AG04450 (cell line): ENCODE measurements at places on chromosomes 5 and 9.
A peak's percentile ranks its signal among the peaks of the same experiment; 100 is the strongest.

GRCh38 chr9:75238311-75238976 is 150.1 kb downstream of the OSTF1 start:
- peak; percentile 15 for DNase-seq

DNA sequence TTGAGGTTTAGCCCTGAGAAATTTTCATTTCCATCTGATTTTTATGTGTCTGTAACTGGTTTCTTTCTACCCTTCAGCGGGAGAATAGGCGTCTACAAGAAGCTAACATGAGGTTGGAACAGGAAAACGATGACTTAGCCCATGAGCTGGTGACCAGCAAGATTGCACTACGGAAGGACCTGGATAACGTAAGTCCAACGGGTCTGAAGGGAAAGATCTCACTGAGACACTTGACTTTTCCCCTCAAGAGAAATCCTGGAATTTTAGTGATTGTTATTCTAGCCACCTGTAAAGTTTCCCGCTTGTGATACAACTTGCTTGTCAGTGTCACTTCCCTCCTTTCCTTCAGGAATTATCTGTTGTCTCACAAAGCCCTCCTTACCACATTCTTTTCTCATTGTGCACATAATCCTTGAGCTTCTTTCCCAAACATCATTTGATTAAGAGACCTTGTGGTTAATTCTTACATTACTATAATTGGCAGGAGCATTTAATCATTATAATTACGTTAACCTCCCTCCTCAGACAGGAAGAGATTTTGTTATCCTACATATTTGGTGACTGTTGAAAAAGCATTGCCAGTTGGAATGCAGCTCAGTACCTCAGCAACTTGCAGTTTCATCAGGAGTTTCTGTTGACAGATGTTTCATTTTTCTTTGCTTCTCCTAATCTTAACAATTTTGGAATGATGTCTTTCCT is 56.9 kb downstream of the GPR21 start:
- peak; percentile 10 for DNase-seq

DNA sequence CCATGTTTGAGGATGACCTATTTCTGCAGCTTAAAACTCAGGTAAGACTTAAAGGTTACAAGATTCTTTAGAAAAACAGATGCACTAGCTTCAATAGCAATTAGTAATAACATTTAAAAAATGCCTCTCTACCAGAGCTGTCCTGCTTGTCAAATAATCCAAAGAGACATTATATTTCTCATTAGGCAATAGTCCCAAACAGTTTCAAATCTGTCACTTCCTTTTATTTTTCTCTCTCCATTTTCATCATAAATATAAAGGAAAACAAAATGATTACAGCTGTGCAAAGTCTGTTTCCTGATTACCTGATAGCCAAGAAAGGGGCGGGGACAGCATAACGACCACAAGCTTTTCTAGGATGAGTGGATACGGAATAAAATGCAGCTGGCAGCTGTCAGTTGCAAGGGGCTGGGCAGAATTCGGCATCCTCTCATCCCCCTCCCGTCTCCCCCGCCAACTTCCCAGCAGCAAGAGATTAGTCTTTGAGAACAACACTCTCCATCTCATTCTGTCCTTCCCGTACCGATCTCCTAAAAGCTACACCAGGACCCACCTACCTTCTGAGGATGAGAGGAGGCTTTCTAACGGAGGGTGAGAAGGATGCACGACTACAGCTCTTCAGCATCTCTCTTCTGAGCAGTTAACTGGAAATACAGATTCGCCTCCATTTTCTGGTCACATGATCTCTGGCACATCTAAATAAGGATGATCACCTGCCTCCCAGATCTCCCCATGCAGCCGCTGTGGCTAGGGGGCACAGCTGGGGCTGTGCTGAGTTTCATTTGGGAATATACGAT is 72.5 kb upstream of the PCA3 start:
- no peak for DNase-seq

GRCh38 chr5:63923914-63924313 is 38.3 kb downstream of the HTR1A start:
- DNase-seq: no peak

- no peak for DNase-seq
Observed at GRCh38 chr5:172959824-172960799, 888 bp downstream of the RPL26L1 start.

- no peak for DNase-seq
Observed at GRCh38 chr9:75672478-75672877, 218.0 kb upstream of the PCSK5 start.

DNA sequence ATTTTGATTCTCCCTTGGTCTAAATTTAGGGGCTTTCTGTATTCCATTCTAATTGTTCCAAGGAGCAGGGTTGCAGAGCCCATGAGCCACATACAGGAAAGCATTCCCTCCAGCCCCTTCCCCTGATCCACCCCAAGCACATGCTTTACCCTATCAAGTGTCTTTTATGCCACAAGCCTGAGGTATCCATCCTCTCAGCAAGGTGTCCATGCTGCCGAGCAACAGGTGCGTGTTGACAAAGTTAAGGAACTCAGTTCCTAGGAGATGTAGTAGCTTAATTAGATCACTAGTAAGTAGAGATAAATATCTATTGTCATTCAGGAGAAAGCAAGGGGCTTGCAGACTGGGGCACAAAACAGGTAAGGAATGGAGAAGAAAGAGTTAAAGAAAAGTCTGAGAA is 57.8 kb downstream of the FEM1C start:
- DNase-seq: no peak

DNA sequence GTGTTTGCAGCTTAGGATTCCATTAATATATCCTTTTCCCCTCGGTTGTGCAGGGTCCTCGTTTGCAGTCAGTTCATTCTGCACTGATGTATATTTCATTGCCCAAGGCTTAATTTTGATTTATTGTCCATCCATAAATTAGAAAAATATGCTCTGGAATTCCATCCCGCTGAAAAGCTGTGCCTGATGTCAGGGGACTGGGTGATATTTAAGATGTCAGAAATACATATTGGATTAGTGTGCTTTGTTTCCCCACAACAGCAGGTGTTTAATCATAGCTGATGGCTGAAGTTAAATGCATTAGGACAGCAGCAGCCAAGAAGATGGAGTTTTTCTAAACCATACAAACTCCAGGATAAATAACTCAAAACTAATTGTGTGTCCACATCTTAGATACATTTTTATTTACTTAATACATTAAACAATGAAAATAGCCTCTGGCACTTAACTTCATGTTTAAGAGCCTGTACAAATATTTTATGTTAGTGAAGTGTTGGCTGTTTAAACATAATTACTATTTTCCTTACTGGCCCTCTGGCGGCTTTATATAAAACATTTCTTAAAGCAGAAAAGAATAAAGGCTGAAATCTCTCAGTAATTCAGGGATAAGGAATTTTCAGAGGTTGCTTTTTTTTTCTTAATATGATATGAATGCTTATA is 170.4 kb upstream of the TBCA start:
- no peak for DNase-seq

DNA sequence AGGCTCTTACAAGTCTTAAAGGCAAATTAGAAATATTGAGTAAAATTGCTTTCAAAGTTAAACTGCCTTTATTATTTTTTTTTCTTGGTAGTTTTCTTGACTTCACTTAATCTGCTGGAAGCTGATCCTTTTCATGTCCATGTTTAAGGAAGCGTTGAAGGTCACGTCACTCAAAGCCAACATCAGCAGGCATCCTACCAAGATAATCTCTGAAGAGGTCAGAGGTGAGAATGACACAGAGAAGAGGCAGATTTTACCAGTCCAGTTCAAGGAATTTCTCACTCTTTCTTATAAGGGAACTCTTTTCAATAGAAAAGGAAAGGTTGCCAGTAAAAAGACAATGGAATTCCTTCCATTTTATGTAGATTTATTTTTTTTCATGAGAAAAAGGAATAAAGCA is 259.8 kb downstream of the ANXA1 start:
- no peak for DNase-seq

- no peak for DNase-seq
Observed at GRCh38 chr5:151338734-151339133, 8.6 kb downstream of the SLC36A2 start.

- no peak for DNase-seq
Observed at GRCh38 chr5:158212917-158213316, 354.0 kb upstream of the CLINT1 start.

- no peak for DNase-seq
Observed at GRCh38 chr5:133996683-133997252, 8.0 kb downstream of the VDAC1 start.

- no peak for DNase-seq
Observed at GRCh38 chr5:79564798-79565279, 47.4 kb upstream of the TENT2 start.

DNA sequence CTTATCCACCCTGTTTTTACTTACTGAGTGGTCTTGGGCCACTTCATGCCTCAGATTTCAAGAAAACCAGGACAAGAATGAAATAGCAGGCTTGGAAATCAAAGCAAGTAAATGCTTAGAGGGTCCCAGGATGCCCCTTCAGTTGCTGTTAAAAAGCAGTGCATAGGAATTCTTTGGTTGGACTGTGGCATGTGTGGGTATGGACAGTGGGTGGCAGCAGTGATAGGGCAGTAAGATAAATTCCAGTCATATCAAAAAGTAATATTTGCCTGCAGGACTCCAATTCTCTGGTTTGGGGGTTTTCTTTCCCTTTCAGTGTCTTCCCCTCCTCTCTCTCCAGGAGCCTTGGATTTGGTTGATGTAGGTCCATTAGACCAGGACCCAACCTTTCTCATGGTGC is 306.7 kb upstream of the CLINT1 start:
- DNase-seq: no peak

GRCh38 chr9:2153630-2154217 is 138.6 kb downstream of the SMARCA2 start:
- DNase-seq: no peak

DNA sequence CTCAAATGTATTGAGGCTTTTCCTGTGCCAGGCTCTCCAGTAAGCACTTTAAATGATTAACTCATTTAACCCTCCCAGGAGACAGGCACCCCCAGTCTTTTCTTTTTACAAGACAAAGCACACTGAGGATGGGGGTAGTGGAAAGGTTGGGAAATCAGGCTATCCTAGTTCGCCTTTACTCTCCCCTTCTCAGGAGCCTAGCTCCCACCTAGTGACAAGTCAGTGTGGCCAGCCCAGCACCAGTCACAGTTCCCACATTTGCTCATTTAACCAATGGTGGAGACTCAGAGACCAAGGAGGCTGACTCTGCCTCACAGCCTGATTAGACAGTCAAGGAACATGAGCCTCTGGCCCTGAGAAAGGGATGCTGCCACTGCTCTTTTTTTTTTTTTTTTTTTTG is 3.5 kb downstream of the ALDH7A1 start:
- no peak for DNase-seq

GRCh38 chr5:60843936-60844905 is at the start of gene ELOVL7:
ELOVL7 (minus strand) TSS chr5:60844269; CDS start chr5:60787397, 56,872 bp downstream.
- DNase-seq: no peak

DNA sequence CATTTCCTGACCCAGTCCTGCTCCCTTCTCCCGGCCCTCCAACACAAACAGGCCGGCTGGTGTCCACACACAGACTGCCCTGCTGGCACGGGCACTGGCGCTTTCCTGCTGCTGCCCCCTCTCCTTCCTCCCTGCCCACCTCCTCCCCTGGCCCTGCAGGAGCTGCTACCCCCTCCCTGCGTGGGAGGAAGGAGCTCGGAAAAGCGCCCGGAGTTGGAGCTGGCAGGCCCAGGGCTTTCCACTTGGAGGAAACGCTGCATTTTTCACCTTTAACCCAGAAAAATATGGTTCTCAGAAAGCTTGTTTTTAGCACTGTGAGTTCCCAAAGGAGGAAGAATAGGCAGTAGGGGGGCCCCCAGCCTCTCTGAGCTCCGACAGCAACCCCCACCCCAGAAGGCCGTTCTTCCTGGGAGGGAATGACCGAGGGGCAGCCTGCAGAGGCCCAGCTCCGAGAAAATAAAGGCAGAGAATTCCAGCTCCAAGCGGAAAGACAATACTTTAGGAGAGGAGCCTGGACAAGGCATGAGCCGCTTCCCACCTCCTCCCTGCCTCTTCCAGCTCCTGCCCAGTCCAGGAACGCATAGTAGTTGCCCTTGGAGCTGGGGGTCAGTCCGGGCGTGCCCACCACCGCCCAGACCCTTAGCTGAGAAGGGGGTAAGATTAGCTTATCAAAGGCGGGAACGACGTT is 88.9 kb downstream of the LIFR start:
- DNase-seq: no peak
